ENCODE measurements at places on chromosomes 1 and 21.

- DNase-seq = no peak
Observed at GRCh38 chr1:26220199-26220912, 13.6 kb upstream of the CEP85 start.

DNA sequence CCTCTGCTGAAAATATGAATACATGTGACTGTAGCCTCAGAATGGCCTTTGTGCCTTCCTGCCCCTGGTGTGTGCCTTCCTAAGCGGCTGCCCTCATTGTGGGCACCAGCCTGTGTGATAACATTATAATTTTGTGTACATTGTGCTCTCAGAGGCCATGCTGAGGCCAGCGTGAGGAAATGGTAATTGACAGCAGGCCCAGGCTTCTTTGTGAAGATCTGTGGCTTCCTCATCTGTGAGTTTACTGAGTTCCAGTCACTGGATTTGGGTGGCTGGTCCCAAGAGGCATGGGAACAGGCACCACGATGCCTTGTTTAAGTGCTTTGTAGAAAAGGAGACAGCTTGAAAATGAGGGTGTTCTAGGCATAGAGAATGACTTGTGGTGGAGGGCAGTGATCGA, 389.3 kb downstream of the OMA1 start:
- no peak for DNase-seq

DNA sequence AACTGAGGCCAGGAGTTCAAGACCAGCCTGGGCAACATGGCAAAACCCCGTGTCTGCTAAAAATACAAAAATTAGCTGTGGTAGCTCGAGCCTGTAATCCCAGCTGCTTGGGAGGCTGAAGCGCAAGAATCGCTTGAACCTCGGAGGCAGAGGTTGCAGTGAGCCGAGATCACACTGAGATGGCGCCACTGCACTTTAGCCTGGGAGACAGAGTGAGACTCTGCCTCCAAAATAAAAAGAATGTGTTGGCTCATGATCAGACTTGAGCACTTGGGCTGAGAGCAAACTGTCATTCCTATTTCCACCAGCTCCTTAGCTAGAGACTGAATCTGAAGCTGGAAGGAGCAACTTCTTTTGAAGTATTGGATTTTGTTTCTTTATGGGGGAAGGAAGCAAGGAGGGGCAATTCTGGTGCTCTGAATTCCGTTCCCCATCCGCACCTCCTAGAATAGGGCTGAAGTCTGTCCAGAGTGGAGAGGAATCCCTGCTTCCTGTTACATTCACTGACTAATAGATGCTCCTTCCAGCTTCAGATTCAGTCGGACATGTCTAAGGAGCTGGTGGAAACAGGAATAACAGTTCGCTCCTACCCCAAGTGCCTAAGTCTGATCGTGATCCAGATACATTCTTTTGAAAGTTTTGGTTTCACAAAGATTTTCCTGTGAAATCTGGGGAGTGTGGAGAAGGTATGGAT, 3.8 kb downstream of the ZNF672 start:
- DNase-seq = no peak

- no peak for DNase-seq
Observed at GRCh38 chr1:207841901-207842300, 69.0 kb downstream of the CD34 start.

DNA sequence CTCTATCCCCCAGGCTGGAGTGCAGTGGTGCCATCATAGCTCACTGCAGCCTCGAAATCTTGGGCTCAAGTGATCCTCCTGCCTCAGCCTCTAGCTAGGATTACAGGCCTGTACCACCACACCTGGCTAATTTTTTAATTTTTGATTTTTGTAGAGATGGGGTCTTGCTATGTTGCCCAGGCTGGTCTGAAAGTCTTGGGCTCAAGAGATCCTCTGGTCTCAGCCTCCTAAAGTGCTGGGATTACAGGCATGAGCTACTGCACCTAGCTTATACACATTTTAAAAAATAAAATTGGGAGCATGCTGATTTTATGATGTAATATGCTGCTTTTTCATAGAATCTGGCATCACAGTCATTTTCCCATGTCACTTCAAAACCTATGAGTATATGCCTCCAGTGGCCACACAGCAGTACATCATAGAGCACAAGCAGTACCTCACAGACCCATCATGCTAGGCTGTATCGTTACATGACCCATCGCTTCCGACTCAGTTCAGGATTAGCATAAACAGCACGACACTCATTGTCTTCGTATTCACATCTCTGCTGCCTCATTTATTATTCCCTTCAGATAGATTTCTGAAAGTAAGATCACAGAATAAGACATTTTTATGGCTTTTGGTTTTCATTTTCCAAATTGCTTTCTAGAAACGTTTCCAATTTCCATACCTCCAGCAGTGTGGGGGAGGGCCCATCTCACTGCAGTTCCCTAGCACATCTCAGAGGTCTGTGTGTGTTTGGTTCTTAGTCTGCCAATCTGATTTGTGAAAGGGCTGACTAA, 35.9 kb upstream of the CCSAP start:
- DNase-seq = no peak

GRCh38 chr1:68028566-68028965, 21.9 kb downstream of the DIRAS3 start:
- no peak for DNase-seq

GRCh38 chr1:176643536-176643935, 180.6 kb downstream of the PAPPA2 start:
- DNase-seq = no peak

DNA sequence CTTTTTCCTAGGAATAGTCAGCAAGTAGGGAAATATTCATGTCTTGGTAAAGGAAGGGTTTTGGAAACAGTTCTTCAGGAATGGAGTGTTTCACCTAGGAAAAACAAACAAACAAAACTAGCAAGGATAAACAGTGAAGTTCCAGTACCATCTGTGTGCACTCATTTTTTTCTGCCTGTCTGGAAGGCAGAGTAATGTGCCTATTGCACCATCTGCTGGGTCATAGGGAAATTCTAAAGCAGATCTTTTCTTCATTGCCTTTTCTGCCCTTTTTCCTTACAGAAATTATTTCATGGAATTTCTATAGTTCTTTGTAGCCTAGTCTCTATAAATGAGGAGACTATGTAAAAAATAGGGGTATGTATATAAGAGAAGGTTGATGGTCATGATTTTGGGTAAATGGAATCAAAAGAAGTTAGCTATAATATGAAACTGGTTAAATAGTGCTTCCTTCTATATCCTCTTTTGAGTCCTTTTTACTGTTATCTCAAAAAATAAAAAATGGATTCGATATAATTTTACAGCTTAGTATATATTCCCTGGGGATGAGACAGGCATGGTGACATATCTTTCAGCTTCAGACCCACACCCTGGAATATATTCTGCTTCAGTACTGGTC, 3.4 kb upstream of the HRNR start:
- no peak for DNase-seq

- DNase-seq = no peak
Observed at GRCh38 chr1:83500987-83501591, 497.8 kb downstream of the TTLL7 start.

- peak; percentile 84 for DNase-seq
Observed at GRCh38 chr1:202692959-202693555, 17.2 kb downstream of the SYT2 start.

GRCh38 chr1:162250004-162250730, 126.5 kb downstream of the SPATA46 start:
- DNase-seq = no peak

GRCh38 chr1:174884566-174884965, 115.2 kb upstream of the CACYBP start:
- no peak for DNase-seq

DNA sequence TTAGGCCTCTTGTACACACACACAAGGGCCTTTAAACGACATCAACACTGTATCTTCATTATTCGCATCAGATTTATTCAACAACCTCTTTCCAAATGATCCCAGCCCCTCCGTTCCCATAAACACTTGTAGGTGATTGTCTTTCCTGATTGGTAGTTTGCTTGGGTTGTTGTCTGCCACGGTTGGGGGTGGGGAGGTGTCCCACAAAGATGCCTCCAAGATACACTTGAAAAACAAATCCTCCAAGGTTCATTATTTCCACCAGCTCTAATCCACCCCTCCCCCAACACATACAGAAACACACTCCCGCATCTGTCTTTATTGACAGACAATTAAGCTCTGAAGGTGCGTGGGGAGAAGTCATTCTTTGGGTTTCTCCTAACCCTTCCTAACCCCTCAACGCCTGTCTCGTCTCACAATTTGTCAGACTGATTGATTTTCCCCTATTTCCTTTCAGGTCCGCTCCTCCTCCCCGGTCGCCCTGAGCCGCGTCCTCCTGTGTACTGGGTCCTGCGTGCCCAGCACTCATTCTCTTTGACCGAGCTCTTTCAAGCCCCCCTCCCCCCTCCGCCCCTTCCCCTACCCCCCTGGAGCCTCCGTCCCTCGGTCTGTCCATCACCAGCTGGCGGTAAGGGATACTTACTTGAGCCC, 1.4 kb downstream of the WDR26 start:
- no peak for DNase-seq

GRCh38 chr21:25967181-25967900, 203.2 kb downstream of the APP start:
- DNase-seq = peak; percentile 35

GRCh38 chr1:42340093-42340492, 5.1 kb upstream of the FOXJ3 start:
- no peak for DNase-seq

GRCh38 chr21:41727784-41728763, 38.8 kb downstream of the RIPK4 start:
- DNase-seq = no peak

- DNase-seq = no peak
Observed at GRCh38 chr1:26274801-26275425, 5.0 kb upstream of the SH3BGRL3 start.

- no peak for DNase-seq
Observed at GRCh38 chr1:111707906-111708305, 31.3 kb downstream of the INKA2 start.

DNA sequence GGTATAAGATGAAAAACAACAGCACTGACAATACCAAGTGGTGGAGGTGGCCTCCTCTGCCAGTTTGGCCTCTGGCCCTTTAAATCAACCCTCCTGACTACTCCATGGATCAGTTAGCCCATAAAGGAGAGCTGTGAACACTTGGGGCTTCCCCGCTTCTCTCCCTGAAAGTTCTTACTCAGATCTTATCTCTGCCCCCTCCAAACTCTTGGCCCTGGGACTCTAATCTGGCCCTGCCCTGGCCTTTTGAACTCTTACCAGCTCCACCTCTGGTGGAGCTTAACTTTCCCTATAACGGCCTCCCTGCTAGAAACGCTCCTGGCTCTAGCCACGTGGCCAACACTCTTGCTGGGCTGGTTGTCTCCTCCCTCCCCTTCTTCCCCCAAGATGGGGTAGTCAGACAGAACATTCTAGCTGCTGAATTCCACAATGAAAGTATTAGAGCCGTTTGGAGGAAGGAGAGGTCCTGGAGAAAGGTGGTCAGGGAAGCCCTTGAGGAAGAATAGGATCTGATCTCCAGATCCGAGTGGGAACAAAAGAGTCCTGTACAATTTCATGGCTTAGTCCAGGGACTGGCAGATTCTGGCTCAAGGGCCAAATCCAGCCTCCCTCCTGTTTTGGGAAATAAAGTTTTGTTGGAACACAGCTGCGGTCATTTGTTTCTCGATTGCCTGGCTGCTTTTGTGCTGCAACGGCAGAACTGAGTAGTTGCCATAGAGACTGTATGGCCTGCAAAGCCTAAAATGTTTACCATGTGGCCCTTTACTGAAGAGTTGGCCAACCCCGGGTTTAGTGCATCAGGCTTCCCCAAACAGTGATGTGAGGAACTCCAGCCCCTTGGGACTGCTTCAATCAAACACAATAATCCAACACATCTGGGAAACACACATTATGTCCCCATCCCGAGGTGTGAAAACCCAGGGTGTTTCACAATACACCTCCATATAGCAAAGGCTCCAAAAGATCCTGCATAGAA, 9.5 kb upstream of the PIGR start:
- DNase-seq = no peak

- DNase-seq = no peak
Observed at GRCh38 chr1:88885933-88886332, 5.4 kb downstream of the GTF2B start.

- no peak for DNase-seq
Observed at GRCh38 chr1:43711049-43711448, 3.7 kb downstream of the ST3GAL3 start.

GRCh38 chr1:77475641-77476040, 193.8 kb downstream of the AK5 start:
- DNase-seq = no peak

DNA sequence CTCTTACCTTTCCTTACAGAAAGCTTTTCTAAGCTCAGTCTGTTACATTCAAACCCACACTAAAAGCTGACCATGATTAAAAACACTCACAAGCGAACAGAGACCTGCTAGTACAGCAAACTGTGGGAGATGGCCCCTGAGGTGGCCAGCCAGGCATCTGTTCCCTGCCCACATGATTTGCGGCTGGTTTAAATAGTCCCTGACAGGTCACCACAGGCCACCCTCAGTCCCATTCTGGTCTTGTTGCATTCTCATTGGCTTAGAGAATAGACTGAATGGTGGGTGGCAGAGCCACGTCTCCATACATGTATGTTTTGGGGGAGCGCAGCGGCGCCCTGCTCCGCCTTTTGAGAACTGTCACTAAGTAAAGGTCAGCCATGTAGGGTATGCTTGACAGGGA, 2.3 kb upstream of the ACTA1 start:
- DNase-seq = no peak

- no peak for DNase-seq
Observed at GRCh38 chr21:43206231-43207042, 37.6 kb downstream of the CRYAA start.

DNA sequence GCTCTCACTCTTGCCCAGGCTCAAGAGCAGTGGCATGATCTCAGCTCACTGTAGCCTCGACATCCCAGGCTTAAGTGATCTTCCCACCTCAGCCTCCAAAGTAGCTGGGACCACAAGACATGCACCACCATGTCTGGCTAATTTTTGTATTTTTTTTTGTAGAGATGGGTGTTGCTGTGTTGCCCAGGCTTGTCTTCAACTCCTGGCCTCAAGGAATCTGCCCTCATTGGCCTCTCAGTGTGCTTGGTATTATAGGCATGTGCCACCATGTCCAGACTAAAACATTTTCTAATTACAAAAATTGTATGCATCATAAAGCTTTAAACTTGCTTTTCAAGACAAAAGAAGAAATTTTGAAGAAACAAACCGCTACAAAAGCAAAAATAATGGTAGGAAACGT, 20.1 kb downstream of the CBR1 start:
- no peak for DNase-seq

GRCh38 chr1:101713760-101714159, 283.0 kb downstream of the OLFM3 start:
- DNase-seq = no peak

- DNase-seq = no peak
Observed at GRCh38 chr1:110880708-110881374, 7.9 kb downstream of the CD53 start.

Data from natural killer cell (primary cell).